NCI-H460 (cell line): ENCODE measurements at places on chromosomes 16 and 17.

DNA sequence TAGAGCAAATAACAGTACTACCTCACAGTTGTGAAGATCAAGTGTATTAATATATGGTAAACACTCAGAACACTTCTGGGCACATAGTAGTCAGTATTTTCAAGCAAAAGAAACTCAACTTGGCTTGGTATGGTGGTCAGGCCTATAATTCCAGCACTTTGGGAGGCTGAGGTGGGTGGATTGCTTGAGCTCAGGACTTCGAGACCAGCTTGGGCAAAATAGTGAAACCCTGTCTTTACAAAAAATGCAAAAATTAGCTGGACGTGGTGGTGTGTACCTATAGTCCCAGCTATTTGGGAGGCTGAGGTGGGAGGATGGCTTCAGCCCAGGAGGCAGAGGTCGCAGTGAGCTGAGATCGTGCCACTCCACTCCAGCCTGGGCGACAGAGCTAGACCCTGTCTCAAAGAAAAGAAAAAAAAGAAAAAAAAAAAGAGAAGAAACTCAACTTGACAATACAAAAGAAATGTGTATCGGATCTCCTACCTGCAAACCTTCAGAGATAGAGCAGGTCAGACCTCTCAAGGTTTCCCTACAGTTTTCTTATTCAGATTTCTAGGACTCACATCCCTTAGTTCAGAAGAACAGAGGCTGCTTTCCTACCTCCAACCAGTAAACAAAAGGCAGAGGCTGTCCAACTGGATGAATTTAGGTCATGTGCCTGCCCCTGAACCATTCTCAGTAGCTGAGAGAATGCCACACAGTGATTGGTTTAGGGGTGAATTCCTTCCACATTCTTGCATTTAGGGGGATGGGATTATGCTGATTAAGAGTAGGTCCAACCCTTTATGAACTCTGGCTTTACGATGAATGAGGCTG is 1.7 kb upstream of the KPNA2 start:
- DNase-seq: peak; percentile 67

DNA sequence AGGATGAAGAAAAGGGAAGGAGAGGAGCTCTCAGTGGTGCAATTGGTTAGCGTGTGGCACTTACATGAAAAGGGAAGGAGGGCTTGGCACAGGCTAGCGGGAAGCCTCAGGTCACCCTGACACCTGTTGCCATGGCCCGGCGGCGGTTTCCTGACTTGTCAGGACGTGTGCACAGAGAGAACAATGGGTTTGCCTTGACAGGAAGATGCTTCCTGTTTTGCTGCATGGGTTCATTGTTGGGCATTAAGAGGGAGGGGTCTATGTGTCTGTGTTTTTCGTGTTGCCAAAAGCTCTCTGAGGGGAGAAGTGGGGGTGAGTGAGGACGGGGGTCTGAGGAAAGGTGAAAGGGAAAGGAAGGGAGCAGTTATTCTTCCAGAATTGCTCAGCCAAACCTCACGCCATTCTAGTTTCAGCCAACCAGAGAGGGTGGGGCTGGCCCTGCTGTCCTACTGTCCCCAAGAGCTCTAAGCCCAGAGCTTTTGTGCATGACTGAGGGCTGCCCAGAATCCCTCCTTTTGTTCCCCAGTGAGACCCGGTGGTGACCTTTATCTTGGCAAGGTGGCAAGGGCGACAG is 17.1 kb upstream of the CCR7 start:
- no peak for DNase-seq

GRCh38 chr17:4919511-4920047 is 12.5 kb upstream of the GP1BA start:
- DNase-seq: no peak

- DNase-seq: no peak
These were observed 109.5 kb downstream of the CDH8 start for GRCh38 chr16:61926766-61927165.

DNA sequence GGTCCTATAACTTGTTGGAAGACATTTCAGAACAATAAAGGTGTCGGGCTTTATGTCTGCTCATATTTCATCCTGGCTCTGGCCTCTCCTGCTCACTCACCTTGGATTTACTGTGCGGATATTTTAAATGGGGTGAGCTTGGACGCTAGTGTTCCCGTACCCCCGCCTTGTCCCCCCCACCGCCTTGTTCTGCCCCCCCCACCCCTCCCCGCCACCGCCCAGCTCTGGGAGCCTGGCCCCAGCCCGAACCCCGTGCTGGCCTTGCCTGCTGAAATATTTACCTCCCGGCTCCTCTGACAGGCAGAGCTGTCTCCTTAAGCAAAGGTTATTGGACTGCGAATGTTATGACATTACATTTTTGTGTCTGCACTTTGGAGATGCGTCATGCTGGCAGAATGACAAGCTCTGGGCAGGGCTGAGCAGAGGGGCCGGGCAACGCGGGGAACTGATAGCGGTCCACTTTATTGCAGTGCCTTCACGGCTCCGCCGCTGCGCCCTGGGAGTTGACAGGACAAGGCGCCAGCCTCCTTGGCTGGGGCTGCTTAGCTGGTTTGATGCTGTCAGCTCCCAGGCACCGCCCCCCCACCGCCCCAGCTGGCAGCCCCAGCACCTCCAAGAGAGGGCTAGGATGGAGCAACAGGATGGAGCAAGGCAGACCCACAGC is 222.5 kb upstream of the GSE1 start:
- peak; percentile 57 for DNase-seq

DNA sequence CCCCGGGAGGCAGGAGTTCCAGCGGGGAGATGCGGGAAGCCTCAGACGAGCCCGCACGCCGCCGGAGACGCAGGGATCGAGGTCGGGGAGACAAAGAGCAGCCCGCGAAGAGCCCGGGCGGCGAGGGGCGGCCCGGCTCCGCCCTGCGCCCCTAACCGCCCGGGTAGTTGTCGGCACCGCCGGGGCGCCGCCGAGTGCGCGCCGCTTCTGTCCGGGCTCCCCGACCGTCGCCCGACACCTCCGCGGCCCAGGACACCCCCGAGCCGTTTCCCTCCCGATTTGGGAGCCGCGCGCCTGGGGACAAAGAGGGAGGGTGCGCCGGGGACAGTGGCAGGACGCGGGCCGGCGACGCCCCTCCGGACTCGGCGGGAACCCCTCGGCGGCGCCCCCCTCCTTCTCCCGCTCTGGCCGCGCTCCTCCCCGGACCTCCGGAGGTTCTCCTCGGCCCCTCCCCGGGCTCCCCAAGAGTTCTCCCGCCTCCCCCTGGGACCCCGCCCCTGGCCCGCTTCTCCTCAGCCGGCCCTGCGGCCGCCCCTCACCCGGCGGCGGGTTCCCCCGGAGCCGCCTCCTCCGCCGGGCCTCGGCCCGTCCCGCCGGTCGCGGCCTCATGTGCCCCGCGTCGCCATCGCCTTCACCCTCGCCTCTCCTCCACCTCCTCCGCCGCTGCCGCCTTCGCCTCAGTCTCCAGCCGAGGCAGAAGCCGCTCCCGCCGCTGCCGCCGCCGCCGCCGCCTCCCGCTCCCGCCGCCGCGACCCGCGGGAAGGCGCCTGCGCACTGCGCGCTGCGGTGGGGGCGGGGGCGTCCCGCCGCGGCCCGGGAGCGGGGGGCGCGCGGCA is at the start of gene GJC1:
TSS of gene GJC1 (minus strand) at position 765 of the 836 bp plus-strand sequence. CDS start 24,470 bp downstream, outside the sequence.
- no peak for DNase-seq

DNA sequence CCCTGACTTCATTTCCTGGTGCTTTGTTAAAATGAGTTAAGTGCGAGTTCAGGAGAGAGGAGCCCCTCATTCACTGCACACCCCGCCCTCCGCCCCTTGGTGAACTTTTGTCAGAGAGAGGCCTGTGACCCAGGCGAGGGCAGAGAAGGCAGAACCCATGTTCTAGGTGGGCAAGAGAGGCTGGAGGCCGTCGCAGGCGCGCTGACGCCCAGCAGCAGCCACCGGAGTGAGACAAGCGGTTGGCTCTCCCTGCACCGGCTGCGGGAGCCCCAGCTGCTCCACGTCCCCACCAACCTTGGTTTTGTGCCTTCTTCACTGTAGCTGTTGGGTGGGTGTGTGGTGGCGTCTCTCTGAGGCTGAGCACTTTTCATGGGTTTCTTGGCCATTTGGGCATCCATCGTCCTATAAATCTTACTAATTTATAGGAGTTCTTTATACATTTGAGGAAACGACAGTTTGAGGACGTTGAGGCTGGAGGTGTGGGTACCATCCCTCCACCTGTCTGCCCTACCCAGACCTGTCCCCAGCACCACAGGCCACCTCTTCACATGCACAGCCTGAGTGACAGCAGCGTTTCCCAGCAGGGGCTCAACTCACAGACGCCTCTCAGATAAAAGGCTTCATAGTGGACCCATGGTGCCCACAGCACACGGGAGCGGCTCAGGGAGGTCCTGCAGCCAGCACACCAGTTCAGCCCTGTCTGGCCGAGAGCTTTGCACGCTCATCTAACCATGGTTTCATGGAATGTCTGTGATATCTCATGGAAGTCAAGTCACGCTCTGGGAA is 45.2 kb upstream of the CBFA2T3 start:
- DNase-seq: no peak

- DNase-seq: no peak
These were observed 36.1 kb downstream of the HNF1B start for GRCh38 chr17:37708616-37709212.

DNA sequence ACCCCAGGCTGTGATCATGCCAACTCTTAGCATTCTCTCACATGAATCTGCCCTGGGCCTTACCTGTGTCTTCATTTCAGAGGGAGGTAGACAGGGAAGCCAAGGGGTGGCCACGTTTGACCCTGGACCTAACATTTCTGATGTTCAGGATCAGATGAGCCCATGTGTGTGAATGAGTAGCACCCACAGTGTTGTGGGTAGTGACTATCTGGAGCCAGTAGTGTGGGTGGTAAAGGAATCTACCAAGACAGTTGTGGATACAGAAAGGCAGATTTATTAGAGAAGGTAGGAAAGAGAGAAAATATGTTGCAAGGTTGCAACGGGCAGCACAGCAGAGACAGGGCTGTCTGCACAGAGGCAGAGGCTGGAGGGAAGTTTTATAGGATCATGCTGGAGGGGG is 60.5 kb downstream of the TK2 start:
- DNase-seq: no peak

DNA sequence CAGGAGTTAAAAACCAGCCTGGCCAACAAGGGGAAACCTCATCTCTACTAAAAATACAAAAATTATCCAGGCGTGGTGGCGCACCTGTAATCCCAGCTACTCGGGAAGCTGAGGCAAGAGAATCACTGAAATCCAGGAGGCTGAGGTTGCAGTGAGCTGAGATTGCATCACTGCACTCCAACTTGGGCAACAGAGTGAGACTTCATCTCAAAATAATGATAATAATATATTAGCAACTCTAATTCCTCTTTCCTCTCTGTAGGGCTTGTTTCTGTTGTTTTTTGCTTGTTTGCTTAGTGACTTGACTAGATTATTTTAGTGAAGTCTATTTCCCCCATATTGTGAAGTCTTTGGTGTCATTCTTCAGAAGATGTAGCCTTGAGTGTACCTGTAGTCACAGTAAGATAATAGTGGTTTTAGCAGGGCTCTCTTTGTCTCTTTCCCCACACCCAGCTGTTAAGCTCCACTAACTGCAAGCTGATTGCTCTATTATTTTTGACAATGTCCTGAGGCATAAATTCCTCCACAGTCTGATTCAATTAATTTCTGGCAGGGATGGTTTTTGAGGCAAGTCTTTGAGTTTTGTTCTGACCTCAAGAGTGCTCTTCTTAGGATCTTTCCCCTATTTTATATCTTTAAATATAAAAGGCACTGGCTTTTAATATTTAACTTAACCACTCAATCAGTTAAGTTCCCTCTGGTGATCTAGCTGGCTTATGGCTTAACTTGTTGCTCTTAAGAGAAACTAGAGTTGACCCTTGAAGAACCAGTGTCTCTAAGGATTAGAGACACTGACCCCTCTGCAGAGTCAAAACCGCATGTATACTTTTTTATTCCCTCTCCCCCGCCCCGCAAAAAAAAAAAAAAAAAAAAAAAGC is 18.6 kb upstream of the TNFSF12 start:
- no peak for DNase-seq

DNA sequence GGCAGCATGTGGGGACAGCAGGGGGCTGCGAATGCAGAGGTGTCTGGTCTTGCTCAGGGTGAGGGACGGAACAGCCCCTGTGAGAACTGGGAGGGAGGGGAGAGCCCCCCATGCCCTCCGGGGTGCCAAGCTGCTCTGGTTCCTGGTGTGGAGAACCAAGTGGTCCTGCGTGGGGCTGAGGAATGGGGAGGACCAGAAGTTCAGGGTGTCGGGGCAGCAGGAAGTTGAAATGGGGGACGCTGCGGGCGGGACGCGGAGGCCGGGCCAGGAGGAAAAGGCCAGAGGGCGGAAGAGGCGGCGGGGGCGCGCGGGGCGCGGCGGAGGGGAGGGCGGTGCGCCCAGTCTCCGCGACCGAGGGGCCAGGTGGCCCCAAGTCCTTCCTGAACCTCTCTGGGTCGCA is 3.6 kb downstream of the ALDH3A1 start:
- no peak for DNase-seq

GRCh38 chr17:32160526-32160925 is 18.2 kb downstream of the RHOT1 start:
- DNase-seq: no peak

DNA sequence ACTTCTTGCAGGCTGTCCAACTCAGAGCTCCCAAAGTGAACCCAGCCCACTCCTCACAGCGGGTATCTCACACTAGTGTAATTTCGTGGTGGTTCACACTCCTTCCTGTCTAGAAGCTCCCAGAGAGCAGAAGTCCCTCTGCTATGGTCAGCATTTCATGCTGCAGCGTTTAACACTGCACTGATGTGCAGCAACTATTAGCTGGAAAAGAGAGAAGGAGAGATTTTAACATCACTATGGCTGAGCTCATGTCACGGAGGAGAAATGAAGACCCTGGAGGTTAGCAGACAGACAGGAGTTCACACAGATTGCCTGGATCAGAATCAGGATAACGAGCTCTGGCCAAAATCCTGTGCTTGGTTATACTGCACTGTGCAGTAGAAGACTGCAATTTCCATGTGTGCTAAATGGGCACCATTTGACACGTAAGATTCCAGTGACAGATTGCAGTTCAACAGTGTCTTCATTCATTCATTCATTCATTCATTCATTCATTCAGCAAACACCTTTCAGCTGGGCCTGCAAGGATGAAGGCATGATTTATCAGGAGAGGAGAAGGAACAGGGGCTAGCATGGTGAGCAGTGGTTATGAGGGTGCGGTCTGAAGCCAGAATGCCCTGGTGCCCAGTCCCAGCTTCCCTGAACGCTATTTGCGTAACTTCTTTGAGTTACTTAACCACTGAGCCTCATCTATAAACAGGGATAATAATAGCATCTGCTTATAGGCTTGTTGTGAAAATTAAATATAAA is 5.3 kb upstream of the CCL1 start:
- DNase-seq: no peak
